ENCODE measurements at places on chromosomes 1 and 21.

GRCh38 chr1:101120868-101121267 is 95.3 kb upstream of the DPH5 start:
- DNase-seq = no peak

GRCh38 chr21:36751383-36751782 is 52.5 kb downstream of the SIM2 start:
- no peak for DNase-seq

- no peak for DNase-seq
Measured at GRCh38 chr1:37593726-37594125, 2.0 kb downstream of the GNL2 start.

DNA sequence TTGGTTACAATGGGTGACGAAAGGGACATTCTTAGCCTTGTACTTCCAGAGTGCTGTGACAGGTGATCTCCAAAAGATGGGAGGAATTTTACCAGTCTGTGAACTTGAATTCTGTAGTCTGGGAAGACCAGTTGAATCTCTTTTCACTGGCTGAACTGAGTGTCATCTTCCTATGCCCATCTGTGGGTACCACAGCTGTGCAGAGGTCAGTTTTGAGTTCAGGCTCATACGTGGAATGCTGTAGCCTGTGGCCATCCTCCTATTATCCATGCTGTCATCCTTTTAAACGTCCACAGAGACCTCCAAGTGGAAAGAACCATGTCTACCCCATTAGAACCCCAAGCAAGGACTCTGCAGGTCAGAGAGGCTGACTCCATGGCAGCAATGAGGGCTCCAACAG is 32.1 kb downstream of the TMEM51 start:
- no peak for DNase-seq

GRCh38 chr1:34163792-34164731 is 968 bp downstream of the CSMD2 start:
- no peak for DNase-seq

- no peak for DNase-seq
Measured at GRCh38 chr1:116268211-116268610, 104.8 kb upstream of the ATP1A1 start.

- peak; percentile 84 for DNase-seq
Measured at GRCh38 chr1:225911191-225912130, 12.6 kb downstream of the PYCR2 start.

- no peak for DNase-seq
Measured at GRCh38 chr1:185267301-185267700, 49.7 kb downstream of the IVNS1ABP start.

GRCh38 chr1:6045561-6045960 is at the start of gene KCNAB2:
KCNAB2 (plus strand) TSS chr1:6045888; CDS start chr1:6051537, 5,649 bp downstream.
- no peak for DNase-seq

GRCh38 chr1:30407865-30408580 is 315.4 kb downstream of the MATN1 start:
- no peak for DNase-seq

DNA sequence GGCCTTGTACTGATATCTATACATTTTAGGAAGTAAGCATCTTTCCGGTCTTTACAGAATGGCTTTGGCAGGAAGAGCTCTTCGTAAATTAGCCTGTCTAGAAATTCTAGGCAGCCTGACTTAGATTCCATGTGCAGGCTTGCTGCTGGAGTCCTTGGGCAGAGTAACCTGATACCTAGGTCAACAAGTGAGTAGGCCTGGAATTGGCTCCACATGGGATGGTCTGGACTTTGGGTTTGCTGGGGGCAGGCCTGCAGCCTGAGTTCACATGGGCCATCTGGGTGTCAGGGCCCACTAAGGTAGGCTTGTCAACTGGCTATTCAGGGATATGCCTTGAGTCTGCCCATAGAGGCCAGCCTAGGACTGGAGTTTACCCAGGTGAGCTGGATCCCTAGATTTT is 59.6 kb upstream of the CYYR1 start:
- no peak for DNase-seq

All from activated naive CD4-positive, alpha-beta T cell treated with anti-CD3 and anti-CD28 coated beads, Interleukin-2, amount 50 U/mL, for 72 hours (primary cell).